NCI-H2081 (cell line): ENCODE measurements at places on chromosomes 3 and 15.
A peak's percentile ranks its signal among the peaks of the same experiment; 100 is the strongest.

DNA sequence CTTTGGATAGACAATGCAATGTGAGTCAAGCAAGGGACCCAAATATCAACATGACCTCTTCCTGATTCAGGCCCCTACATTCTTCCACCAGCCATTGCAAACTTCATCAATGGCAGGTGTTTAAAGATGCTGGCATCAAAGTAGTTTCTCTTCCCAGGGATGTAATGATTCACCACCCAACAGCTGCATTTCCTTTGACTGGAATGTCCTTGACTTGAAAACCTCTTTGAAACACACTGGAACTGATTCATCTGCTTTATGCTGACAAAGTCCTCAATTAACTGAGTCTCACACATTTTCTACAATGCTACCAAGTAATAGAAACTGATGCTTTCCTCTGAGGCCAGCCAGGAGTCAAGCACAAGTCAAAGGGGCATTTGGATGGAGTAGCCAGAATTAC, 385.5 kb downstream of the GBE1 start:
- DNase-seq: no peak

DNA sequence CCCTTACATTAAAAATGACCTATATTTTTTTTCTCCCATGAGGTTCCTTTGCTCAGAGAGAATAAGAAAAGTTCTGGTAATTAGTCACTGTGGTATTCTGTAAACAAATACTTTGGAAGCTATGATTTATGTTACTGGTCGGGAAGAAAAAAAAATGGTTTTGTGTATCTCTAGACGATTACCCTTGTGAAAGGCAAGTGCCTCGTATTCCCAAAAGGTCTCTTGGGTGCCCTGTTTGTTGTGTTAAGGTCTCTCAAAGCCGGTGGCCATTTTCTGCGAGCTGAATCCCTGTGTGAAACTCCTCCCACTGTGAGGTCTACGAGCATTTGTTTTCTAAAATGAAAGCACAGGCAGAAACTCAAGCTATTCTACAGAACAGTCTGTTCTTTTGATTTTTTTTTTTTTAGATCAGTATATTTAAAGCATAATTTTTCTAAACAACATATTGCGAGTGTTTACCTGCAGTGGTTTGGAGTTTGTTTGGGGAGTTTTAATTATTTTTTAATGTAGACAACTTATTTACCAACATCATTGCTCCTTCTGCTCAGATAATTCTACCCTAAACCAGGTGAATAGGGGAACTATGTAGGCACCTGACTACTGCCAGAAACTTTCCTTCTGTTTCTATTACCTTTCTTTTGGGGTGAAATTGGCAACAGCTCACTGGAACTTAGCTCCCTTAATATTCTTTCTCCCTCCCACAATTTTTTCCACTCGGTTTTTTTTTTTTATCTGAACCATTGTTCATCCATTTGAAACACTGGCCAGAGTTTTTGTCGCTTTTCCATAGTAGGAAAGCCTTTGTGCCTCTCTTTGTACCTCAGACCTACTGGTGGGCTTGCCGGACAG, 44.0 kb downstream of the ZBTB38 start:
- peak; percentile 86 for DNase-seq

DNA sequence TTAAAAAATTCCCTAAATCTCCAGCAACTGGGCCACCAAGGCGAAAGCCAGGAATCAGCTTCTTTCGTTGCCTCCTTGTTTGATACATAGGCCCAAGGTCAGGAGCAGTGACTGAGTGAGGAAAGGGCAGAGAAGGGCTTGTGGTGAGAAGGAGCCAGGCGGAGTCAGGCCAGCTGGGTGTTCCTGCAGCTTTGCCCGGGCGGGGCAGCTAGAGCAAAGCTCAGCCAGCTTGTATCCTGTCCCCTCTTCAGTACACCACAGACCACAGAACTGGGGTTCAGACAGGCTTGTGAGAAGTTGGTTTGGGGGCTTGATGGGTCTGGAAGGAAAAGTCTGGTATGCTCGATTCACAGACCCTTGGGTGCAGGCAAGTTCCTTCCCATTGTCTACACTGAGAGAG, 52.6 kb downstream of the CCK start:
- DNase-seq: no peak

DNA sequence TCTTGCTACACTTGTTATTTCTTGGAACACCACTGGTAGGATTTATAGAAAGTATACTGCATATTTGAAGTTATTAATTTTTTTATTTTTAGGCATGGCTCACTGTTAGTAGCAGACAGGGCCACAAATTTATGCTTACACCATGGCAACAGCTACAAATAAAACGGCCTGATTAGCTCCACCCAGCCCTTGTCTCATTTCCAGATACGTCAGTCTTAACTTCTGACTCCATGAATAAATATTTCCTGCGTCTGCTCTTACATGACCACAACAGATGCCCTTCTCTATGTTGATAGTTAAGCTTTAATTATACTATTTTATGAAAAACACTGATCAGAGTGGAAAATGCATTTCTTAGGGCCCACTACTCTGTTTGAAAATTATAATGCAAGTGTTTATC, 62.3 kb upstream of the CPOX start:
- no peak for DNase-seq

- DNase-seq: no peak
Observed at GRCh38 chr3:115830764-115831395, 207.6 kb downstream of the GAP43 start.

GRCh38 chr3:16481546-16481897, 32.0 kb downstream of the RFTN1 start:
- DNase-seq: no peak

- no peak for DNase-seq
Observed at GRCh38 chr3:157128771-157129681, 30.9 kb downstream of the CCNL1 start.

DNA sequence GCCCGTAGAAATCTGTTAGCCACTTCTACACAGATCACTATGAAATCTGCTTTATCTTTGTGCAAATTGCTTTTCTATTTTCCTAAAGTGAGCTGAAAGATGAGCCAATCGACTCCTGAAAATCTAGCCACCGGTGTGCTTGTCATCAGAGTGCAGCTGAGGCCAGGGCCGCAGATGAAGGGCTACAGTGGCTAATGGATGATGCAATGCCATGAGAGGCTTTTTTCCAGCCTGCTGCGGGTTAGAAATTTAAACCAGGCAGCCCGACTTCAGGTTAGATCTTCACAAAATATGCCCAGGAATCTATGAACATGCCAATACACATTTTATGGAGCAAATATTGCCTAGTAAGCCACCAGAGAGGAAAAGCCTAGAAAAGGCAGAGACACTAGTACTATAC, 948.2 kb upstream of the CFAP20DC start:
- DNase-seq: no peak

DNA sequence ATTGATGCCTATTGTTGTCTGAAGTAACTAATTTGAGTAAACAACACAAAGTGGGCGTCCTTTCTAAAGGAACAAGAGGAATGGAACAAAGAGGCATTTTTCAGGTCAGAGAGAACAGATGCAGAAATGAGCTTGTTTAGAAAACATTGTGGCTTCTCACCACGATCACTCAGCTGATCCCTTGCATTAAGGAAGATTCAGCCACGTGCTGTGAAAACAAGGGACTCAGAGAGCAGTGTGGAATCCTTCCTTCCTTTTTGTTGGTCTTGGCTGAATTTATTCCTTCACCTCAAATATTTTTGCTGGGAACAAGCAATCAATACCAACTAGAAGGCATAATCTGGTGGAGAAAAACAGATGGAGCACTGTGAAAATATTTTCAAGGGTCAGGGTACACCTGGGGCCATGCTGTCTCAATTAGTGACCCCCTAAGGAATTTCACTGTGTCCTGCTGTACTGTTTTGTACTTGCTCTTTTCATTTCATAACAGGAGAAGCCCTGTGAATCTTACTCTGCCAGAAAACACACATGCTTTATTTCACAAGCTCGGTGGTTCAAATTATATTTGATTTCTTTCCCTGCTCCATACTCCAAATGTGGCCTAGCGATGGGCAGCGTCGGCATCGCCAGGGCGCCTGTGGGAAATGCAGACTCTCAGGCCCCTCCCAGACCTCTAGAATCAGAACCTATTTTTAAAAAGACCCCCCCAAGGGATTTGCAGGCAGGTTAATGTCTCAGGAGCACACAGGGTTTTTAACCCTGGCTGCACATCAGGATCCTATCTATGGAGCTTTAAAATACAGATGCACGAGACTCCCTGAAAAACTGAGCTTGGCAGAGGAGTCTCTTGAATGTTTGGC, 11.6 kb upstream of the SLC6A20 start:
- DNase-seq: peak; percentile 66

DNA sequence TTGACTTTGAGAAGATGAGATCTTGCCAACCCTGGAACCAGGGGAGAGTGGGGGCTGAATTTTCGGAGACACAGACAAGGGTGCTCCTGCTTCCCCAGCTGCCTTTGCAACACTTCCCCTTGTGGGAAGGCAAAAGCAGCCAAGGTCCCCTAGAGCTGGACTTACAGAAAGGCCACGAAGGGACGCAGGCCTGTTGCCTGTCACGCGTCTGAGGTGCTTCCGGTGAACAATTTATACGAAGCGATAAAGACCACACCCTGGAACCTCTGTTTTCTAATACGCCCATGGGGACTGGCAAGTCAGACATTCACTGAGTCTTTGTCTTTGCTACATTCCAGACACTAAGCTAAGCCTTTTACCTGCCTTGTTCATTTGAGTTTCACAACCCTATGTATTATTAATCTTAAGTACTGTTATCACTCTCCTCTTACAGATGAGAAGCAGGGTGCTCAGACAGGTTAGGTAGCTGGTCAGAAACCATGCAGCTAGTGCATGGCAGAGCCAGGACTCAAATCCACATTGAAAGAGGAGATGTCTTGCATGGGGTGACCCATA, 13.2 kb downstream of the MEGF11 start:
- DNase-seq: no peak

GRCh38 chr3:50121072-50122032, 32.6 kb downstream of the RBM5 start:
- peak; percentile 64 for DNase-seq

DNA sequence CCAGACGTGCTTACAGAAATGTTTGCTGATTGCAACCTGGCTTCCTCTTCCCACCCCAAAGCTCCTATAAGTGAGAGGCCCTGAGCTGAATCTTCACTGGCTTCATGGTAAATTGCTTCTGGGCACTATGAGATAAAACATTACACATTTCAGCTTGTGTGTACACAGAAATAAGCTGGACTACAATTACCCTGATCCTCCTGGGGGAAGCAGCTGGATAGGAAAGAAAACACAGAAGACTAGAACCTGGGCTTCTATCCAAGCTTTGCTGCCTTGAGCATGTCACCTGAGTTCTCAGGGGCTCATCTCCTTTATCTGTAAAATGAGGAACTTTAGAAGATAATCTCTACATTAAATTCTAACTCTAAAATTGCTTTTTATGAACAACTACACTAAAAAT, 40.3 kb downstream of the THBS1 start:
- peak; percentile 56 for DNase-seq

GRCh38 chr3:396293-396692, 199.7 kb downstream of the CHL1 start:
- DNase-seq: no peak

DNA sequence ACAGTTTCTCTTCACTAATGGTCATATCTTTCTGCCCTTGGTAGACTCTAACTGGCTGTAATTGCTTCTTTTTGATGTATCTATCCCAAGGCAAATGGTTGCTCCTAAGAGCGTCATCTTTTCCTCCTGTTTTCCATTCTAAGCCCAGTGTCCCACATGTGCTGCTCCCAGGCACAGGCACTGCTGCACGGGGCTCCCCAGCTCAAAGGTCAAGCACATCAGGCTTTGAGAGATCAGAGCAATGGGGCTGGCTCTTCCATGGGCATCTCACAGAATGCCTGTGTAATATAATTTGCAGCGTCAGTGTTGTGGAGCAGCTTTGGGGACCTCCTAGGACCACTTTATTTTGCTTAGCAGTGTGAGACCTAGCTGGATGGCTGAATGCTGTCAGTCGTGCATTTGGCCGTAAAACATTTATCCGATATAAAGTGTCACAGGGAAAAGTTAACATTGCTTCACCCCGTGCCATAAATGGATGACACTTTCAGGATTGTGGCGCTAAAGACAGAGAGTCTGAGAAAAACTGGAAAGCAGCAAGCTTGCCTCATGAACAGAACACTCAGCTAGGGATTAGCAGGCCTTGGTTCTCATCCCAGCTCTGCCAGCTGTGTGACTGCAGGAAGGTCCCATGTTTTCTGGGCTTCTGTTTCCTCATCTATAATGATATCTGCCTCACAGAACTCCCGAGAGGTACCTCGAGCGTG, 277.5 kb upstream of the TBL1XR1 start:
- no peak for DNase-seq

DNA sequence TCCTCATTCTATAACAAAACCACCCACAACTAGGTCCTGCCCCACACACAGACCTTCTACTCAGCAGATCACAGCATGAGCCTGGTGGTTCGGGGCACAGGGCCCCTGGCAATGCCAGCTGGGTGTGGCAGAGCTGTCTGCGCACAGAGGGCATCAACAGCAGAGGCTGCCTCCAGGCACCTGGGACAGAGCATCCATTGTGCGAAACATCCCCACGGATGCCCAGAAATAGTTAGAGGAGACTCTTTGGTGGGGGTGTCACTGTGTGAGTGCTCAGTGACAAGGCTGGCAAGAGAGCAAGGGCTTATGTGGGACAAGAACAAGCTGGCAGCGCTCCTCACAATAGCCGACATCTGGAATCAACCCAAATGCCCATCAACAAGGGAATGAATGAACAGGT, 487.4 kb upstream of the PROK2 start:
- DNase-seq: no peak

DNA sequence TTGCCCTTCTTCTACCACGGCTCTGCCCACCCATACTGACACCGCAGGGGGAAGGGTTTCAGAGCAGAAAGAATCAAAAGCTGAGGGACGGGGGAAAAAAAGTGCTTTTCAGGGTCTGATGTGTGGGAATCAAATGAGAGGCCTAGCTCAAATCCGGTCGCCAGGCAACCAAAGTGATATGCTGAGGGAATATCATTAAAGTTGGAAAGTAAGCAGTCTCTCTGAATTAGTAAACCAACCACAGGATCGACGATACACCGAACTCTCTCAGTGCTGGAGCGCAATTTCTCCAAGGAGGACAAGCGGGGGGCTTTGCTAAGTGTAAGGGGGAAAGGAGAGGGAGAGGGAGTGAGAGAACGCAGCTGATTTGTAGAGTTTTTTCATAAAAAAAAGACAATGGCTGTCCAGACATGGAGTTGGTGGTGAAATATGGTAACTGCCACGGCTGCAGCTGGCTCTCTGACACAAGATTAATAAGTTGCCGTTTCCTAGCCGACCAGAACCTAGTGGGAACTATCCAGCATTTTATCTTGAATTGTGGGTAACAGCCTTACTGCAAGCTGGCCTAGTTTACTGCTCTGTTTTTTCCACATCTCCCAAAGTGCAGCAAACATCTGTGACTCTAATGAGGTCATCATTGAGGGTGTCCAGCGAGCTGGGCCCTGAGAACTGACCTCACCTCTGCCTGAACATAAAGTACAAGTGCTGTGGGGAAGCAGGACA, 530.2 kb downstream of the SOX2 start:
- no peak for DNase-seq
